Muscle of leg (tissue), 16 donors: ENCODE measurements at places on chromosomes 7 and 10.

- DNase-seq, result no peak
Observed at GRCh38 chr7:66952343-66953043, 31.5 kb downstream of the TMEM248 start.

- DNase-seq, result no peak
Observed at GRCh38 chr7:88073626-88074025, 139.6 kb downstream of the ADAM22 start.

GRCh38 chr10:99743841-99744240 is 11.8 kb downstream of the CUTC start:
- DNase-seq, result no peak

- DNase-seq, result peak; percentile 34
Observed at GRCh38 chr7:29442146-29442545, 121.5 kb upstream of the PRR15 start.

DNA sequence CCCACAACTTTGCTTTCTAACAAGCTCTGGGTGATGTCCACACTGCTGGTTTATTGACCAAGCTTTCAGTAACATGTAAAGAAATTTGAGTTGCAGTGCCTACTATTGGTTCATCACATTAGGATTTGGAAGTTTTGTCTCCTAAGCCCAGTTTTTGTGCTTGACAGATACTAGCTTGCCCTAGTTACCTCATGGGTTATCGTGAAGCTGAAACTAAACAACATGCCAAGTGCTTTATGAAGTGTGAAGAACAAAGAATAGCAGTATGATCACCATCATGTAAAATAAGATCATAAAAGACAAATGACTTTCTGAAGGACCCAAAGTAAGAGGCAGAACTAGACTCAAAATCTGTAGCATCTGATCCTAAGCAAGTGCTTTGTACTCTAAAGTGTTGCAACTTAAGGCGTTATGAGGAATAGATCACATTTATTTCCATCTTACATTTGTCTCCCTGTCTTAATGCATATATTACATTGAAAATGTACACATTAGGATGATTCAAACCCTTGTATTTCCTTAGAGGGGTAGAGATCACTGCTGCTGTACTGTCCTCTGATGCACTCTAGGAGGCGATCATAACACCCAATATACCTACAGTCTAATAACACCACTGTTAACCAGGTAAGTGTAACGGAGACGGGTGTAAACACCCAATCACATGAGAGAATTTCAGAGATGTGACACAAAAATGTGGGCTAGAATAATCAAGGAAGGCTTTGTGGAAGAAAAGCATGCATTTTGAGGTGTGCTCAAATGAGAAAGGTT is 71.3 kb downstream of the NRCAM start:
- DNase-seq, result no peak

GRCh38 chr10:12663863-12664262 is 314.5 kb downstream of the CAMK1D start:
- no peak for DNase-seq

DNA sequence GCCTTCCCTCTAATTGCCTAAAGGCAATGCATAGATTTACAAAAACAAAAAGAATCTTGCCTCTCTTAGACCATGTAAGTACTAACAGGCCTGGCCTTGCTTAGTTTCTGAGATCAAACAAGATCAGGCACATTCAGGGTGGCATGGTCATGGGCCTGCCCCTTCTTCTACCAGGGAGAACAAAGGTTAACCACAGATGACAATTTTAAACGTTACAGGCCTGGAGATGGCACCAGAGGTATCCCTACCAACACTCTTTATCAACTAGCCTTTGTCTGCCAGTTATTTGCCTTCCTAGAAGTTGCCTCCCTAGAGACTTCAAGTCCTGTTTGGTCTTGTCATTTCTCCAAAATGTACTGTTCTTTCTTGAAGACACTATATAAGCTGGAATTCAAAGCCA is 252.6 kb downstream of the DOCK4 start:
- DNase-seq, result no peak

DNA sequence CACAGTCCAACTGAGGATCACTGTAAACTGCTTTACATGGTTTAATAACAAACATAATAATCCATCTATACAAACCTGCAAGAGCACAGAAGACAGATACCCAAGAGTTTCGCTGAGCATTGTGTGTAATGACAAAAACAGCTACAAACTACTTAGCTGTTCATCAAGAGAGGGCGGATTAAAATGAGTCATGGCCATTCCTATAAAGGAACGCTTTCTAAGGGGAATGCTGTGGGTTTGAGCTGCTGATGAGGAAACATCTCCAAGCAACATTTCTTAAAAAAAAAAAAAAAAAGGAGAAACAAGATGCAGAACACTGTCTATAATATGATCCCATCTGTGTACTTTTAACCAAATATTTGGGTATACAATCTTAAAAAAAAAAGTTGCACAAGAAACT is 33.8 kb downstream of the VOPP1 start:
- DNase-seq, result peak; percentile 41

- no peak for DNase-seq
Observed at GRCh38 chr7:130380861-130381455, 664 bp downstream of the CPA1 start.

GRCh38 chr10:123158682-123159081 is 4.5 kb downstream of the BUB3 start:
- no peak for DNase-seq
